CD4-positive, alpha-beta T cell treated with Interferon gamma for 1 hour (primary cell): ENCODE measurements at places on chromosomes 3 and 15.

DNA sequence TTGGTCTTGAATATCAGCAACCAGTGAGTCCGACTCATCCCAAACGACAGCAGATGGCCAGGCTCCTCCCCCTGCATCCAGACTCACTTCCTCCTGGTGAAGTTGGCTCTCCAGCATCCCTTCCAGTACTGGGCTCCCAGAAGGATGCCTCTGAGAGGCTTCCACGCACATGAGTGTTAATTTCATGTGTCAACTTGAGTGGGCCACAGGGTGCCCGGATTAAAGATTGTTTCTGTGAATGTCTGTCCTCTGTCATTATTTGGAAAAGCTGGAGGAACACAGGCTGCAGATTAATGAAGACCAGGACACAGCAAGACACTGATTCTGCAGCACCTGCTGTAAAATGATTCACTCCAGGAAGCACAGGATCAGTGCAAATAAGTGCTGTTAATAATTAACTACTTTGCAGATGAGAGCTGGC is 99.8 kb downstream of the ATP10A start:
- no peak for DNase-seq

GRCh38 chr3:171452328-171452727 is 7.9 kb downstream of the TNIK start:
- DNase-seq: no peak

DNA sequence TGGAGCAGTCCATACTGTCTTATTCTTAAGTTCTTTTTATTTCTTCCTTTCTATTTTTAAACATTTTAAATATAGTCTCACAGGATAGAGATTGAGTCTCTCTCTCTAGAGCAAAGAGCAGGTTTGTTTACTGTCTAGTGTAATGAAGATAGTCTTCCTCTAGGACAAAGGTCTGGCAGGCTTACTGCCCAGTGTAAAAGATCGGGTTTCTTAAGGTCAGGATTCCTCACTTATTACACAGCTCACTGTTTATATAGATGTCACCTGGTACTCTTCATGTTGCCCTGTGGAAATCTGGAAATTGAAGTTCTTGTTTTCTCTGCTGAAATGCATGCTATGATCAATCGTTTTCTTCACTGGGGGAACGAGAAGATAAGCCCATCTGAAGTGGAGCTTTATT is 76.0 kb downstream of the ZBBX start:
- no peak for DNase-seq

DNA sequence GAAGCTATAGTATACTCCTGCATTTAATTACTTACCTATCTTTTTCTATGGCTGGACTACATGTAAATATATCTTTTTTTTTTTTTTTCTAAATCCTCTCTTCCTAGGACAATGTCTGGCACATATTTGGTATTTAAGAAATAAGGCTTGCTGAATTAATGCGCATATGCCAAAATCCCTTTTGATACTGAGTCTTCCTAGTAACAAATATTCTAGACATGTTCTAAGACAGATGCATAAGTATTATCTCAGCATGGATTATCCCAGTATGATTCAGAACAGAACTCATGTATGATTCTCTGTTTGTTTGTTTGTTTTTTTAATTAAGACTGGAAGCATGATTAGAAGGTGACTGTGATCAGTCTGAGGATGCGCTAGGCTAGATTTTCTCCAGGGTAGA is 249.8 kb upstream of the ZNF717 start:
- DNase-seq: no peak

DNA sequence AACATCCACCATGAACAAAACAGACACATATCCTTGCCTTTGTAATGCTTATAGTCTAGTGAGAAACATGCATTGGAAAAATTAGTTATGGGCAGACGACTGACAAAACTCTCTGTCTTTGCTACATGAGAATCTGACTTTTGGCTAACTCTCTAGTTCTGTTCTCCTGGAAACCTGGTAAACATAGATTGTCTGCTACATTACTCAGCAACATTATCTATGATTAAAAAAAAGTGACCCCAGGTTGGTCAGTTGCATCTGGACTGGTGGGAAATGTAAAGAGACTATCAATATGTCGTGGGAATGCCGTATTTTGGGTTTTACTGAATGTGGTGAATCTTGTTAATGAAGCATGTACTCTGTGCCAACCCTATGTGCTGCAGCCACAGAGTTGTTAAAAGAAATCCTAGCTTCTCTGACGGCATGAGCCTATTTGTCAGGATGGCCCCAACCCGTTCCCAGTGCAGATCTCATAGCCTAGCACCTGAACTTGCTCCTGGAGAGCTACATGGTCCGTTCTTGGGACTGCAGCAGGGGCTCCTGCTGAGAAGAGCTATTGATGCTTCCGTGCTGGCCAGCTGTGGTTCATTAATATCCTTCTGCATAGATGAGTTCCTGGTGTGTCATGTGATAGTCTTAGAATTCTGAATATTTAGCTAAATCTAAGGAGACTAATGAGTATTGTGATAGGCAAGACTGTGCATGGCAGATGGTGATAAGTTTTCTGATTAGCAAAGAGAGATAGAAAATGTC is 311.7 kb upstream of the ZNF717 start:
- no peak for DNase-seq

- DNase-seq: no peak
Observed at GRCh38 chr15:74906067-74906449, 593 bp downstream of the FAM219B start.
